Left renal cortex interstitium (tissue), 4 donors: ENCODE measurements at places on chromosomes 12 and 14. TPM values are rescaled to one million over a fixed set of nuclear protein-coding genes. Genes with fewer than 3 reads are reported as not detected.

The ARPC3 gene
- 266 TPM for polyA plus RNA-seq

The PLCZ1 gene
- 0.89 TPM for polyA plus RNA-seq

The CACNA1C gene
- polyA plus RNA-seq = 6.4 TPM

The NPFF gene
- not detected for polyA plus RNA-seq
